ENCODE measurements at places on chromosomes 7 and 10. TPM values are rescaled to one million over a fixed set of nuclear protein-coding genes. Genes with fewer than 3 reads are reported as not detected.

C7orf33 gene
- total RNA-seq = not detected

HTR7 gene
- total RNA-seq = 0.13 TPM

CREB3L2 gene
- 24.7 TPM for total RNA-seq

PON3 gene
- 38.1 TPM for total RNA-seq

OR2F2 gene
- total RNA-seq = not detected

ANKRD30A gene
- 0.39 TPM for total RNA-seq

TECPR1 gene
- total RNA-seq = 7.1 TPM

GHRHR gene
- total RNA-seq = not detected

GCK gene
- not detected for total RNA-seq

ACSM6 gene
- not detected for total RNA-seq

CFAP46 gene
- 1.3 TPM for total RNA-seq

PSD gene
- total RNA-seq = 0.20 TPM

BAIAP2L1 gene
- 45.8 TPM for total RNA-seq

UNC5B gene
- total RNA-seq = 1.5 TPM

OR2A5 gene
- total RNA-seq = not detected

HOXA2 gene
- total RNA-seq = 0.66 TPM

ZNF365 gene
- 0.98 TPM for total RNA-seq

ITPRID1 gene
- total RNA-seq = not detected

H2BK1 gene
- not detected for total RNA-seq

OR2A12 gene
- total RNA-seq = not detected

CYP3A7 gene
- 0.06 TPM for total RNA-seq

RET gene
- 0.52 TPM for total RNA-seq

MKI67 gene
- total RNA-seq = 59.2 TPM

CCAR1 gene
- 60.4 TPM for total RNA-seq

PRF1 gene
- not detected for total RNA-seq

GIMAP1 gene
- not detected for total RNA-seq

SMKR1 gene
- total RNA-seq = 10.1 TPM

SLC25A40 gene
- 5.7 TPM for total RNA-seq

IFRD1 gene
- total RNA-seq = 26.9 TPM

COL1A2 gene
- total RNA-seq = not detected

INMT gene
- total RNA-seq = not detected

SEMA4G gene
- total RNA-seq = 9.0 TPM

IRF5 gene
- total RNA-seq = 13.4 TPM

GFRA1 gene
- 10.9 TPM for total RNA-seq

PRRT4 gene
- total RNA-seq = not detected

PPP1R17 gene
- not detected for total RNA-seq

PRTFDC1 gene
- 17.3 TPM for total RNA-seq

CREB5 gene
- total RNA-seq = 3.6 TPM

STEAP1B gene
- total RNA-seq = 0.20 TPM

GRM3 gene
- not detected for total RNA-seq

MMD2 gene
- not detected for total RNA-seq

CHRM2 gene
- total RNA-seq = not detected
